Central memory CD4-positive, alpha-beta T cell (primary cell): ENCODE measurements at places on chromosomes 3 and 15.
A peak's percentile ranks its signal among the peaks of the same experiment; 100 is the strongest.

DNA sequence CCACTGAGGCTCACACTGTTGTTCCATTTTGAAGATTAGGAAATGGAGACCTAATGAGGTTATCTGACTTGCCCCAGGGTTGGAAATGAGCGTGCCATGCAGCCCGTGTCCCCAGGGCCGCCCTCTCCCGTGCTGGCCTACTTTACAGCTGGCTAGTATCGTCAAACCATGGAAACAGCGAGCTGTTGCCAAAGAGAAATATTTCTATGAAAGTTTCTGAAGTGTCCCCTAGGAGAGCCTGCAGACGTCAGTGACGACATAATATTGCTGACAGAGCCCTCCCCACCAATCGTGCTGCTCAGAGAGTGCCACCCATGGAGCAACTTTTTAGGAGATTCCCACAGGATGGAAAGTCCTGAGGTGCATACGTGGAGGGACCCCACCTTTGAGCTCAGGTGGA, 11.2 kb upstream of the FAM174B start:
- DNase-seq: no peak

- no peak for DNase-seq
Measured at GRCh38 chr15:28246605-28247004, 75.4 kb downstream of the HERC2 start.

GRCh38 chr3:4492208-4493013, 737 bp upstream of the ITPR1 start:
- DNase-seq: peak; percentile 58

GRCh38 chr3:46674031-46674845, 19.2 kb downstream of the ALS2CL start:
- DNase-seq: no peak

DNA sequence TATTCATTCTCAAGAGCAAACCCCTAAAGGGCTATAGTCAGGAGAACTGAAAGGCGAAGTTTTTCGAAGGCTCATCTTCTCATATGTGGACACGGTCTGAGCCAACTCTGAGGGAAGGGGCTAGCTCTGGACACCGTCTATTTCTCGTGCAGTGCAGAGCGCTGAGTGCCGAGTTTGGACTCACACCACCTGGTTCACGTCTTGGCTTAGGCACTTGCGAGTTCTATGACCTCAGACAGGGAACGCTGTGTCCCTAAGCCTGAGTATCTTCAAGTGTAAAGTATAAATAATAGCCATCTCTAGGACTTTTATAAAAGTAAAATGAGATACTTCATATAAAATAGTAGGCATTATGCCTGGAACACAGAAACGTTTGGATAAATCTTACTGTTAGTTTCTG, 223.7 kb downstream of the FMN1 start:
- DNase-seq: no peak

DNA sequence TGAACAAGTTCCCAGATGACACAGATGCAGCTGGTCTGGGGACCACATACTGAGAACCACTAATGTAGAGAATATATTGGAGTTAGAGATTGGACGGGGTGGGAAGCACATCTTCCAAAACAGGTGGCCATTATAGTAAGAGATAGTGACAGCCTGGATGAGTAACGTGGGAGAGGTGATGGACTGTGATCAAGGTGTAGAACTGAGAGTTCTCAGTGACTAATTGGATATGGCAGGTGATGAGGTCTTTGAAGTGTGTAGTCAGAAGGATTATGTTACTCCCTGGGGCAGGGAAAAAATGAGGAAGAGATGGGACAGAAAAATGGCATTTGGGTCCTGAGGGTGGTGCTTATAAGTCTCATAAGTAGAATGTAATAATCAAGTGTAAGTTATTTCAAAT, 66.6 kb downstream of the KCNMB2 start:
- DNase-seq: no peak

DNA sequence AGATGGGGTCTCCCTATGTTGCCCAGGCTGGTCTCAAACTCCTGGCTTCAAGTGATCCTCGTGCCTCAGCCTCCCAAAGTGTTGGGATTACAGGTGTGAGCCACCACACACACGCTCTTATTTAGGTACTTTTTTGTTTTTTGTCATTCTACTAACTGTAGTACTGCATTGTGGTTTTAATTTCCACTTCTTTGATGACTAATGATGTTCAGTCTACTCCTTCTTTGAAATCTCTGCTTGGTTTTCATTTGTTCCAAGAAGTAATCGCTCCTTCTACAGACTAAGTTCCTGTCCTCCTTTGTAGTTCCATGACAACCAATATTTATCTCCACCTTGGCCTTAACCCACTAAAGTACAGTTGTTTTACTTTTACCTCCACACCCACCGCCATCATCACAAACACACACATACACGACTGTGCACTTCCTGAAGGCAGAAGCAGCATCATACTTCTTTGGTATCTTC, 529 bp upstream of the DLEC1 start:
- DNase-seq: peak; percentile 81

GRCh38 chr3:177330779-177331178, 133.5 kb upstream of the TBL1XR1 start:
- DNase-seq: no peak

DNA sequence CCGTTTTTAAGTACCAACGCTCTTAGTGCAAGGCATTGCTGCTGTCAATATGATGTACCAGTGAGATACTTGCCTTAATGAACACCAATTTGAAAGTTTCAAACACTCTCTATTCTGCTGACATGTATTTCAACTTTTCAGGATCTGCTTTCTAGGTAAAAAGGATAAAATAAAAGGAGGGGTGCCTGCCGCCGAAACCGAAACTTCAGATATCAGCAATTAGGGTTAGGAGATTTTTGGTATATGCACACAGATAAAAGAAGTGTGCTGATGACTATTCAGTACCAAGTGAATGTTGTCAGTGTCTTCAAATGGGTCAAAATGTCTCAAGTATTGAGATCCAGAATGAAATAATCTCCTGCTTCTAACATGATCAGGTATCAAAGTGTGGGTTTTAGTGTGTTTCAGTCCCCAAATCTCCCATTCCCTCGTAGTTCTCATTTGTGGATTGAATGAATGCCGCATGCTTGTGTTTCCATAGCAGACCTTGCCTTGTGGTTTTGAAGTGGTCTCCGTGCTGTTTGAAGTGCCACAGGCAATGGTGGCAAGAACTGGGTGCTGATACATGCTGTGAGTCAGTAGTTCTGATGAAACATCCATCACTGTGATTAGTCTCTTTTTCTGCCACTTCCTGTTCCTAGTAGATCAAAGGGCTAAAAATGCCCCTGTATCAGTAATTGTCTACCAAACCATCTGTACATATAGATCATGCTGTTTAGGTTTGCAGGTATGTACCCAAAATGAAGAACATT, 22.5 kb downstream of the CHST14 start:
- peak; percentile 52 for DNase-seq
